Activated T-helper 9 cell treated with anti-CD3 and anti-CD28 coated beads, Interleukin-2, amount 50 U/mL, for 16 hours (primary cell): ENCODE measurements at places on chromosomes 4 and X.

GRCh38 chr4:108255203-108255747, 86.5 kb upstream of the LEF1 start:
- DNase-seq = no peak

DNA sequence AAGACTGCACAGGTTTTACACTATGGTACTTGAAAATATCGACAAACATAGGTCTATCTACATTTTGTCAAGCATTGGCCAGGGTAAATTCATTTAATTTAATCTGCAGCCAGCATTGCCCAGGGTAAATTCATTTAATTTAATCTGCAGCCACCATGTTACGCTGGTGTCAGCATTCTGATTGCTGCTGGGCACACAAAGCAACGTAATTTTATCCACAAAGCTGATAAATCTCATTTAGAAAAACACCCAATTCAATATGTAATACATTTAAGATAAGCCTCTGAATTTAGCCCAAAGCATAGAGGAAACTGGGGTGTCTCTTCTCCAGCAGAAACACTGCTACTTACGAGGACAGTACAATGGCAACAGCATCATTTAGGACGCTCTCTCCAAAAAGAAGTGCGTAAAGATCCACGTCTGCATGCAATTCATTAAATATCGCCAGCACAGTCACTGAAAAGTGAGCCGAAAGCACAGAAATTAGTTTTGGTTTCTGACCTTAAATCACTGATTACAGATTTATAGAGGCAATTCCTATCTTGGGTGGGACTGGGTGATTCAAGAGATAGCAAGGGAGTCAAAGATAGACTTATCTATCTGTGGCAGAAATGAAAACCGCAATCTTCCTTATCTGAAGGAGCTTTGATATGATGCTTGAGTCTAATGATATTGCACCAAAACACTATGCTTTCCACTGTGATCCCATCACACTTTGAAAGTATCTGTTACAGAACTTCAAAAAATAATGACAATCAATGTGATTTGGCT, 88.8 kb downstream of the CHST7 start:
- no peak for DNase-seq

GRCh38 chr4:186297013-186297645, 31.1 kb downstream of the F11 start:
- DNase-seq = no peak

- DNase-seq = no peak
Observed at GRCh38 chr4:3853388-3854035, 87.3 kb downstream of the ADRA2C start.

- no peak for DNase-seq
Observed at GRCh38 chr4:173707658-173708419, 177.8 kb upstream of the HAND2 start.

DNA sequence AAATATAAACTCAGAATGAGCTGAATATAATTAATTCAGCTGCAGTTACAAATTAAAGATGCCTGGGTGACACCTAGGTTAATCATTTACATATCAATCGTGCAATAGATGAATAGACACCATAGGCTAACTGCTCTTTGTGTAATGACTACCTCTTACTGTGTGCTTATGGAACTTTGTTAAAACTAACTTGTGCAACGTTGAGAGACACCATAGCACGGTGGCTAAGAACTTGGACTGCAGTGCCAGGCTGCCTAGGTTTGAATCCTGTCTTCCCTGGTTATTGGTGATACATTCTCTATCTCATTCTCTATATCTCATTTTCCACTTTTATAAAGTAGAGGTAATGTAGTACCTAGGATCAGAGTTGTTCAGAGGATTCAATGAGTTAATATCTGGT, 46.9 kb downstream of the SMAD1 start:
- no peak for DNase-seq

GRCh38 chr4:4329496-4329895, 39.4 kb downstream of the ZBTB49 start:
- DNase-seq = no peak

DNA sequence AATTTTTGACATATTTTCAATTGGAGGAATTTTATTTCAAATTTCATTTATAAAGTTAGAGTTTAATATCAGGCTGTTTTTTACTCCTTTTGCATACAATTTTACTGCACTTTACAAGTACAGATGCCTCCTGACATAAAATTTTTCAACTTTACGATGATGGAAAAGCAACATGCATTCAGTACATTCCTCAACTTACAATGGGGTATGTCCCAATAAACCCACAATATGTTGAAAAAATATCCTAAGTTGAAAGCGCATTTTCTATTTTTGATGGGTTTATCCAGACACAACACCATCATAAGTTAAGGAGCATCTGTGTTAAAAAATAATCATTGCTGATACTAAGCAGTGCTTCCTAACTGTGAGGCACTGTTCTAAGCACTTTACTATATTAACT, 4.3 kb downstream of the KLHL5 start:
- no peak for DNase-seq

DNA sequence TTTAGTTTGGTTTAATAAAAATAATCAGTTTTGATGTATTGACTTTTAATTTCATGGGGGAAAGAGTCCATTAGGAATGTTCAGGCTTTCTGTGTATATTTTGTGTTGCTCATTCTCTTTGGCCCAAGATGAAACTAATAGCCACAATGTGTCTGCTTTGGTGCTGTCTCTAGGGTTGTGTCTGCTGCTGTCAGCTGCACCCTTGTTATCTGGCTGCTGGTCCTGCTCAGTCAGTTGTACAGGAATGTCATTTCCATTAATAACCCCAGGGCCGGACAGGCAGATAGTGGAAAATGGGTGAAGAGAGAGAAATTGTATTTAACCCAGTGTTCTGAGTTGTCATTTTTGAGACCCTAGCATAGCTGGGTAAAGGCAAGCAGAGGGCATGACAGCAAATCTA, 115.1 kb downstream of the PHEX start:
- no peak for DNase-seq

GRCh38 chrX:37816766-37817165, 30.6 kb downstream of the DYNLT3 start:
- DNase-seq = no peak

DNA sequence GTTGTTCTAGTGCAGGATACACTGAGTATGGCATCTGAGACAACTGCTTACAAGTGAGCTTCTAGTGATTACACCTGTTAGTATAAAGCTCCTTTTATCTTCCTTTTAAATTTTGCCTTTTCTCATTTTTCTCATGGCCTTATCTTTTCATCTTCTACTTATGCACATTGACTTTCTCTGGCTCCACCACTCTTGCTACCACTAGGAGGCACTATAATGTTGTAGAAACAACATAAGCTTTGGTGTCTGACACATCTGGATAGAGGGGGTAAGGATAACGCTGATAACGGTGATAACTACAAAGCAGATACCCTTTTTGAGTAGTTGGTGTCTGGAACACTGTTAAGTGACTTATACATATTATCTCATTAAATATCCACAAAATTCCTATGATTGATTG, 187.4 kb upstream of the TEX13C start:
- no peak for DNase-seq

GRCh38 chrX:37834937-37835336, 12.4 kb downstream of the DYNLT3 start:
- DNase-seq = no peak

DNA sequence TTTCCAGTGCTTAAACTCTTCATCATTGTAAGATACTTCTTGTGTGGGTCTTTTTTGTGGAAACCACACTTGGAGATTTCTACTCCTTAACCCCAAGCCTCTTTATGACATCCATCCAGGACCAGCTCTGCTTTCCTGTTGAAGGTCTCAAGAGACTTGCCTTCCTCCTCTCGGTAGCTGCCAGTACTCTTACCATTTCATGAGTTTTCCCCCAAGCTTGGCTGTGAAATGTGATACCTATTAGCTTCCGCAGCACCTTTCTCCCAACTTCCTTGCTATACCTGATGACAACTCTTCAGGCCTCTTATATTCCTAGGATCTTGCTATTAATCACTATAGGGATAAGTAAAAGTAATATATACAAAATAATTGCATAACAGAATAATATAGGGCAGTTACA, 1.9 kb upstream of the DCK start:
- no peak for DNase-seq

DNA sequence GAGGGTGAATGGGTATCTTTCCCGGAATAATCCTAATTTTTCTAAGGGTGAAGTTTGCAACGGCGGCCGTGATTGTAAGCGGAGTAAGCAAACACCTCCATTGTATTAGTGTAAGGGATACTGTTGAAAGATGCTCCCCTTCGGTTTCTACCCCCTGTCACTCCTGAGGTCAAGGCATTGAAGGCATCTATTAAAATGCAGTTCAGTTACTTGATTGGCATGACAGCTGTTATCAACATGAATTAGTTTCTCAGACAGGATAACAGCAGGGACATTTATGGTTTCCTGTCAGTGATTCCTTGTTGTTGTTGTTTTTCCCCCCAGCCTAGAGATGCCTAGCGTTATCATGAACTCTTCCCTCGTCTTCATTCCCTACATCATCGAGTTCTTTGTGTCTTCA, 552 bp downstream of the SLC25A14 start:
- DNase-seq = no peak

- no peak for DNase-seq
Observed at GRCh38 chr4:183522821-183523220, 18.0 kb downstream of the ING2 start.

- DNase-seq = no peak
Observed at GRCh38 chrX:108312011-108312410, 126.2 kb downstream of the COL4A6 start.

DNA sequence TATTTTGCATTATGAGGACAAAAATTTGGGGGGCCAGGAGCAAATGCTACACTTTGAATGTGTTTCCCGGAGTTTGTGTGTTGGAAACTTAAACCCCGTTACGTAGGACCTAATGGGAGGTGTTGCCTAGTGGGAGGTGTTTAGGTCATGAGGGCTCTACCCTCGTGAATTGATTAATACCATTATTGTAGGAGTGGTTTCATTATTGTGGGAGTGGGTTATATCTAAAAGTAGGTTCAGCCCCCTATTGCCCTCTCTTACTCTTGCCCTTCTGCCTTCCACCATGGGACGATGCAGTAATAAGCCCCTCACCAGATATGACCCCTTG, 15.5 kb downstream of the UBA6 start:
- DNase-seq = no peak

- no peak for DNase-seq
Observed at GRCh38 chr4:23279377-23279986, 586.7 kb downstream of the GBA3 start.

DNA sequence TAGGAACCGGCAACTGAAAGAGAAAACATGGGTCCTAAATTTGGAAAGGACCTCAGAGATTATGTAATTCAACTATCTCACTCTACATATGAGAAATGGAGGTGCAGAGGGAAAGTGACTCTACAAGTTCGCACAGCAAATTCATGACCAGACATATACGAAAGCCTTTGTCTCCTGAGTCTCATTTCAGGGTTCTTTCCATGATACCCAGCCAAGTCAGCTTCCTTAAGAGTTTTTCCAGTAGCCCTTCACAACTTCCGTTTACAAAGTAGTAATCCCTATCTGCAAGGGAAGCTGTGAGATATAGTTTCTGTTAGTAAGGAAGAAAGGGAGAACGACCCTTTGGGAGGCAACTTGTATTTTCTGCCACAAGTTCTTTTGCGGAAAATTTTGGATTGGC, 110.6 kb downstream of the TEX13A start:
- DNase-seq = no peak

DNA sequence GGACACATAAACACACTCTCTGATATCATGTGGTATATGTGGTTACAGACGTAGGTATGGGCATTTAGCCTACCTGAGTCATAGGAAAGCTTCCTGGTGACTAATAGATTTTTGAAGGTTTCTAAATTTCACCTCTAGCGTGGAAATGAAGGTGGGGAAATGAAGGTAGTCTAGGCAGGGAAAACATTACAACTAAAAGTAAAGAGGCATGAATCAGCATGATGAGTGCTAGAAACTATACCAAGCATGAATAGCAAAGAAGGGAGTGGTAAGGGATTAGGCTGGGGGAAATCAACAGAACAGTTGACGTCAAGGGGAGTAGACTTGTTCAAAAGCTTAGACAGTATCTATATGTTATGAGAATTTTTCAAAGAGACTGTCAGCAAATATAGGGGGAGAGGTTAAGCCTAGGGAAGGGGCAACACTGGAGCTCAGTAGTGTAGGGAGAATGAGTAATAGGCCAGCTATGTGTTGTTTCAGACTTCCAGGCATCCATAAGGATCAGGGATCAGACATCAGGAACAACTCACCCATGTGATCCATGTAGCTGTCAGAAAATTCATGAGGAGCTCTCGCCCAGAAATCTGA, 279.3 kb upstream of the DIPK2B start:
- no peak for DNase-seq

GRCh38 chr4:108315694-108316093, 147.0 kb upstream of the LEF1 start:
- no peak for DNase-seq

- DNase-seq = no peak
Observed at GRCh38 chr4:150986085-150986484, 29.0 kb downstream of the LRBA start.

DNA sequence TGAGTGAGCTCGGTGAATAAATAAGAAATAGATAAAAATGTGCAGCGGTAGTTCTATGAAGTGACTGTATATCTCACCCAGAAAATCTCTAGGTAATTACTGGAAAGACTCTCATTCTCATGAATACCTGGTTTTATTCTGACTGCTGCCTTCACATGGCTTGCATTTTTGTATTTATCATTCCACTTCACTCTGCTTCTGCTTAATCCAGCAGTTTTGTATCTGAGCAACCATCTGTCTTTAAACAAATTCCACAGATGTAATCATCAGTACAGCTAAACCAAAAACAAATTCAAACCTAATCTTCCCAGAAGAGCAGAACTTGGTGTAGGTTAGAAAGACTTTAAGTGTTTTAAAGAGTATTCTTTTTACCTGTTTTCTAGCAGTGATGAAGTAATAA, 11.2 kb upstream of the ALB start:
- no peak for DNase-seq

DNA sequence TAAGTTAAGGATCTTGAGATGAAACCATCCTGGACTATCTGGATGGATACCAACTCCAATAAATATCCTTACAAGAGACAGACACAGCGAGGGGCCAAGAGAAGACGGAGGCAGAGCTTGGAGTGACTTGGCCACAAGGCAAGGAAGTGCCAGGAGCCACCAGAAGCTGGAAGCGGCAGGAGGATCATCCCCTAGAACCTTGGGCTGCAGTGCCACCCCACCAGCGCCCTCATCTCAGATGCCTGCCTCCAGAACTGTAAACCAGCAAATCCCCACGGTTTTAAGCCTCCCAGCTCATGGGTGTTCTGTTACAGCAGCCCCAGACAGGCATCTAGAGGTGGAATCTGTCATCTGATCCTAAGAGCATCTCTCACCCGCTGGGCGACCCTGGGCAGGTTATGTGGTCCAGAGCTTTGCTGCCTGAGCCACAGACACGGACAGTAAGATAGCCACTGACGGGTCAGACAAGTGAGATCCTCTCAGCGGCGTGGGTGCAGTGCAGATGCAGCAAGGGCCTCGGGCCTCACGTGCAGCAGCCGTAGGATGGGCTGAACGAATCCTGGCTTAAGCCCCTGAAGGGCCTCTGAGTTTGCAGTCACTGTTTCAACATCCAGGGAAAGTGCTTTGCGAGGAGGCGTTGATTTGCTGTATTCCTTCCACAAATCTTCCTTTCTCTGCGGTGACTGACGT, 25.1 kb upstream of the MXD4 start:
- DNase-seq = no peak

GRCh38 chr4:21780148-21780547, 168.4 kb downstream of the KCNIP4 start:
- no peak for DNase-seq

GRCh38 chrX:16316331-16316730, 149.1 kb downstream of the MAGEB17 start:
- no peak for DNase-seq
